Cortex of kidney (tissue), 1 donor: ENCODE measurements at places on chromosomes 5 and 9.

- no peak for DNase-seq
Observed at GRCh38 chr9:107693625-107694326, 204.2 kb upstream of the KLF4 start.

DNA sequence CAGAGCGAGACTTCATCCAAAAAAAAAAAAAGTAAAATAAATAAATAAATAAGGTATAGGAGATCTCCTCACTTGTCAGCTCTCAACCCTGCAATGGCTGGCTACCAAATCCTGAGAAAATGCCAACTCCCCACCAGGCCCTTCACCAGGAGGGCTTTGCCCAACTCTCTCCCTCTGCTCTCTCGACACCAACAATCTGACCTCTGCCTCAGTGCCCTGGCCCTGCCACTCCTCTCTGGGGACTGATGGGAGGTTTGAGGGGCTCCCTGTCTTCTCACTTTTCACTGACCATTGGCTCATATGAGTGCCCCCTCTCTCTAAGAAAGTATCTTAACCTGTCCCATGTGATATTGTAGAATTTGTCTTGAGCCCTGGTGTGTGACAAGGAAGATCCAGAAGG is 52.6 kb upstream of the SH3PXD2B start:
- no peak for DNase-seq

GRCh38 chr5:52838326-52839015 is 50.8 kb downstream of the ITGA1 start:
- no peak for DNase-seq

- no peak for DNase-seq
Observed at GRCh38 chr9:37919246-37919955, 15.5 kb upstream of the SLC25A51 start.

- no peak for DNase-seq
Observed at GRCh38 chr9:129434187-129434586, 186.7 kb downstream of the C9orf50 start.

GRCh38 chr9:137646341-137646740 is 27.5 kb downstream of the EHMT1 start:
- no peak for DNase-seq

DNA sequence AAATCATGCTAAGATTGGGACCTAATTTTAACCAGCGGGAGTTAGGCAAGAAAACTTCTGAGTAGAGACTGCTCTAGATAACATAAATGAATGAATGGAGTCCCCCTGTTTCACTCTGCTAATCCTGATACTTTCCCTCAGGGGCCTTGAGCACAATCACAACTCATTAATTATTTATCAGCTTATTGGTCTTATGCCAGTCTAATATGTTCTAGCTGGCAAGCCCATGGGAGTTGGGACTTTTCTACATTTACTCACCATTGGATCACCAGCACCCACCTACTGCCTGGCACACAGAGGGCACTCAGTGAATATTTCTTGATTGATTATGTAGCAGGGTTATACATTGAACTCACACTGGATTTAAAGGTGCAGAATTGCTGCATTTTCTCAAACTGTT is 13.5 kb upstream of the TMED7 start:
- no peak for DNase-seq

GRCh38 chr5:31225118-31225517 is 31.6 kb downstream of the CDH6 start:
- DNase-seq = no peak

- DNase-seq = no peak
Observed at GRCh38 chr9:134732392-134733110, 90.9 kb downstream of the COL5A1 start.

GRCh38 chr9:129968690-129969485 is 74.1 kb downstream of the FNBP1 start:
- no peak for DNase-seq

- DNase-seq = no peak
Observed at GRCh38 chr9:130304116-130304515, 38.6 kb downstream of the HMCN2 start.

- no peak for DNase-seq
Observed at GRCh38 chr9:33677506-33677809, 117.9 kb upstream of the PRSS3 start.

DNA sequence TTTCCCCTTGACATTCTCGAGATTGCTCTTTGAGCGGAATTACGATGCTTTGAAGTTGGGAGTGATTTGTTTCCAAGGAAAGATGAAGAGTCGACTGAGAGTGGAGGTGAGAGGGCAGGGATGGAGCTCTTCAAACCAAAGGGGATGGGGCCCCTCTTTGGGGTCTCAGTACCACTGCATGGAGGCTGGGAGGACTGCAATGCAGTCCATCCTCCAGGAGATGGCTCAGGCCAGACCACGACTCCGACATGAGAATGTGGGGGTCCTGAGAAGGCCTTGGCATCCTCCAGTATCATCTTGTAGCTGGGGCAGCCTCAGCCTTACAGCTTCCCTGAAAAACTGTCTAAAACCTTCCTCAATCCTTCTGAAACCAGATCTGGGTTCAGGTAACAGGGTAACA is 51.1 kb upstream of the CDKN2AIPNL start:
- DNase-seq = no peak

DNA sequence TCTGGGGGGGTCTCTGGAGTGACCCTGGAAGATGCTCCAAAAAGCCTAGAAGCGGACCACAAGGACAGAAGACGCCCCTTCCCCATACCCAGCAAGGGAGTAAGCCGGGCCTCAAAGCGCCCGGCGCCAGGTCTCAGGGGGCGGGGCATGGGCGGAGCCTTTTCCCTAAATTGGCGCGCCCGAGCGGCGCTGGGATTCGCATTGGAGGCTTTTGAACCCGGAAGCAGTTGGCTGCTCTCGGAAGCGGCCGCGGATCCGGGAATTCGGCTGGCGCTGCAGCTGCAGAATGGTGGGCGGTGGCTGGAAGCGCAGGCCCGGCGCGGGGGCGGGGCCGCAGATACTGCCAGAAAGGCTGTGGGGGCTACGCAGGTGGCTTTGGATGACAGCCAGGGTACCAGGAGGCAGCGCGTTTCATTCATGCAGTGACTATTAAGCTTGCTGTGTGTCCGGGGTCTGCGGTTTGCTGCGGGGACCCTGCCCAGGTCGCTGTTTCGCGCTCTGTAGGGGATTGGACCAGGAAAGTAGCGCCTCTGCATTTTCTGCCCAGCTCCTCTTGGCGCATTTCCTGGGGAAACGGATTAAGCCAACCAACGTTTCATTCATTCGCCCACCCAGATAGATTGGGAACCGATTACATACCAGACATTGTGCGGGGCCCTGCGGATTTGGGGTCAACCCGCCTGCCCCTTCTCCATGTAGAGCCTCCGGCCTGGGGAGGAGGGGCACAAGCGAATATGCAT is 83.0 kb upstream of the FREM1 start:
- no peak for DNase-seq

DNA sequence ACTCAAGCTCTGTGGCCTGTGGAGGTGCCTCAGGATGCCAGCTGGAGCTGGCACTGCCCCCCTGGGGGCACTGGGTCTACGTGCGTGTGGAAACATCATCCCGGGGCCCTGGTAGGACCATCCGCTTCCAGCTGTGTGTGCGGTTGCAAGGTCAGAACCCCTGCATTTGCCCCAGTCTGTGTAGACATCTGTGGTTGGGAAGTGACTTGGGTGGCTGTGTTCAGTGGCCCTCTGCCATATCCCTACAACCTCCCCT is 12.5 kb downstream of the TMEM8B start:
- DNase-seq = no peak

GRCh38 chr9:80004714-80005113 is 432.9 kb downstream of the TLE4 start:
- DNase-seq = no peak

GRCh38 chr5:34691326-34691725 is 35.2 kb downstream of the RAI14 start:
- DNase-seq = no peak

DNA sequence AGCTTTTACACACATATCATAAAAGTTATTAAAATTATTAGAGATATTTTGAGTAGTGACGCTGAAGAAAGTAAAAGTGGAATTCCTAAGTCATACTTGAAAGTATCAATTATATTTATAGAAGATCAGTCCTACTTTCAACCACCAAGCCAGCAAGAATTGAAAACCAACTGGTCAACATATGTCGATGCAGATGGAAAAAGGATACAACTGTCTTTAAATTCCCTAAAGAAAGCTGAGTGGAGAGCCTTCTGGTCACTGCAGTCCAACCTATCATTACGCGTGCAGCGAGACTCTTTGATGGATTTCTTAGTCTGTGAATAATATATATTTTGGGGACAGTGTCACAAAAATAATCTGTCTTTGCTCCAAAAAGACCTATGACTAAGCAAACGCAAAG is 15.3 kb downstream of the MEF2C start:
- no peak for DNase-seq

DNA sequence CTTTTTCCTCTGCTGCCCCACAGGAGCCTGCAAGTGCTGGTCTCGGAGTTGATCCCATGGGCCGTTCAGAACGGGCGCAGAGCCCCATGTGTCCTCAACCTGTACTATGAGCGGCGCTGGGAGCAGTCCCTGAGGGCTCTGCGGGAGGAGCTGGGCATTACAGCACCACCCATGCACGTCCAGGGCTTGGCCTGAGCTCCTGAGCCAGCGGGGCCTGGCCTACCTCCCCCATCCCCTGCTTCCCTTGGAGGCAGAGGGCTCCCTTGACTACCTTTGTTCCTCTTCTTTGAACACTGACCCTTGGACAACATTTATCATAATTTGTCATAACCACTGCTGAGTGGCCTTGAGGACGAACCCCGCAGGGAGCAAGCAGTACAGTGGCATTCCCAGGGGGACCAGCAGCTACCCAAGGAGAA is 6.9 kb upstream of the SLC27A4 start:
- no peak for DNase-seq

DNA sequence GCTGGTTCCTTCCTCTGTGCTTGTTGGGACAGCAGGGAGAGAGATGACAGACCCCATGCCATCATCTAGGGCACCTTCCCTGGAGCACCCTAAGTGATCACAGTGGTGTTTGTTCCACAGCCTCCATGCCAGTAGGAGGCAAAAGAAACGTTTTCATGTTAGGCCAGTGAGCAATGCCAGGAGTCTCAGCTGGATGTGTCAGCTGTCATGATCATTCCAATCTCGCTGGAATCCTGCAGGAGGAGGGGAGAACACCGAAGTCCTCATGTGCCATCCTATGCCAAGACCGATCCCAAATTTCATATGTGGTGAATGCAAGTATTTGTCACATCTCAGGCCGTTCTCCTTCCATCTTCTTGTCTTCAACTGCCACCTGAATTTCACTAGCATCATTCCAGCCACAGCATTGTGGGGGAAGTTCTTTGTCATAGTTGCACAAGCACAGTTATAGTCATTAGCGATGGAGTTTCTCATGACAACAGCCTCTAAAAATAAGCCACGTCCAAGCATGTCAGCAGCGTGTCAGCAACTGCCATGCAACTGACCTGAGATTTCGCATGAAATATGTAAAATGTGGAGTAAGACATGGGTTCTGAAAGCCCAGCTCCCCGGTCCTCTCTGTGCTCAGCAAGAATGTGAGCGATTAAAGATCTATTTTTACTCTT is 97.2 kb upstream of the DNAH5 start:
- DNase-seq = no peak

- no peak for DNase-seq
Observed at GRCh38 chr9:16213781-16214515, 656.5 kb downstream of the BNC2 start.

- no peak for DNase-seq
Observed at GRCh38 chr9:70554881-70555280, 140.4 kb upstream of the KLF9 start.
